ENCODE measurements at places on chromosomes 12 and 14.
A peak's percentile ranks its signal among the peaks of the same experiment; 100 is the strongest.

DNA sequence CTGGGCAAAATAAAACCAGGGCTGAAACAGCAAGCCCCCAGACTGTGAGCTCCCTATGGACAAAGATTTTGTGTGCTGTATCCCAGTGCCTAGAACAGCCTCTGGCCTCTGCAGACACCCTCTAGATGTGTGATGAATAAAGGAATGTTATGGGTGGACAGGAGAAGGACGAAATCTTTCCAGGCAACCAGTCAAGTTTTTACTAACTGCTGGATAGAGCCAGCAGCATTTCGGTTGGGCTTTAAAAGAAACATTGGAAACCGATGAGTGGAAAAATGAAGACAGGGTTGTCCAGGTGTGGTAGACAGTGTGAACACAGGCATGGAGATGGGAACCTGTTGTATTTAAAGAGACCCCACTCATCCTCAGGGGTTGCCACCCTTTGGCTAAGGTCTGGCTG, 4.0 kb downstream of the CHGA start:
- no peak for DNase-seq

DNA sequence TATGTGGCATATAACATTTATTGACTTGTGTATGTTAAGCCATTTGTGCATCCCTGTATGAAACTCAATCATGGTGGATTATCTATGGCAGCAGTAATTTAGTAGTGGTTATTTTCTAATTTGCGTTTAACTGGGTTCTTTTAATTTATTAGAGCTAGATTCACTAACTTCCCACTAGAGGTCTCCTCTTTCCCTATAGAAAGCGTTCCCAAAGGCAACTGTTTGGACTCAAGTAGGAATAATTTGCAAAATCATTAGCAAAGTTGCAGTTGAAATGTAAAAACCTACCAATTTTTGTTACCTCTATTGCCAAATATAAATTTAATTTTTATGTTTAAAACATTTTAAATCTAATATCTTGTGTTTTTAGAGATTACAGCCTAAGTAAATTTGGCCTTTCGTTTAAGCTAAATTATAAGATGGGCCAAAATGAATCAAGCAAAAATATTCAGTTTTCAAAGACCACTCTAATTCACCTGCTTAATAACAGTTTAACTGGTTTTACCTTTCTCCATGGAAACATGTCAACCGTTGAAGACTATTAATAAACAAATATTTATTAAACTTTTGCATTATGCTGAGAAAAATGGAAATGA, 6.0 kb downstream of the DMAC2L start:
- peak; percentile 30 for DNase-seq

DNA sequence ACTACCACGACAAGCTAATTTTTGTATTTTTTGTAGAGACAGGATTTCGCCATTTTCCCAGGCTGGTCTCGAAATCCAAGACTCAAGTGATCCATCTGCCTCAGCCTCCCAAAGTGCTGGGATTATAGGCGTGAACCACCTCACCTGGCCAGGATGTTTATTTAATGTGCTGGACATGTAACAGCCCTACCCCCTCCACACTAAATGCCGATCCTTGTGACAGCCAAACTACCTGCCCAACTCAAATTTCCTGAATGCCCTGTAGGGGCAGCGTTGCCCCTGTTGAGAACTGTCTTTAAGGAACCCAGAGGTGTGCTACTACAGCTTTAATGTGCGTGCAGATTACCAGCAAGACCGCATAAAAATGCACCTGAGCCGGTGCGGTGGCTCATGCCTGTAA, 48.1 kb downstream of the KCNK13 start:
- no peak for DNase-seq

- no peak for DNase-seq
Measured at GRCh38 chr12:72082986-72083820, 144.6 kb downstream of the TPH2 start.

DNA sequence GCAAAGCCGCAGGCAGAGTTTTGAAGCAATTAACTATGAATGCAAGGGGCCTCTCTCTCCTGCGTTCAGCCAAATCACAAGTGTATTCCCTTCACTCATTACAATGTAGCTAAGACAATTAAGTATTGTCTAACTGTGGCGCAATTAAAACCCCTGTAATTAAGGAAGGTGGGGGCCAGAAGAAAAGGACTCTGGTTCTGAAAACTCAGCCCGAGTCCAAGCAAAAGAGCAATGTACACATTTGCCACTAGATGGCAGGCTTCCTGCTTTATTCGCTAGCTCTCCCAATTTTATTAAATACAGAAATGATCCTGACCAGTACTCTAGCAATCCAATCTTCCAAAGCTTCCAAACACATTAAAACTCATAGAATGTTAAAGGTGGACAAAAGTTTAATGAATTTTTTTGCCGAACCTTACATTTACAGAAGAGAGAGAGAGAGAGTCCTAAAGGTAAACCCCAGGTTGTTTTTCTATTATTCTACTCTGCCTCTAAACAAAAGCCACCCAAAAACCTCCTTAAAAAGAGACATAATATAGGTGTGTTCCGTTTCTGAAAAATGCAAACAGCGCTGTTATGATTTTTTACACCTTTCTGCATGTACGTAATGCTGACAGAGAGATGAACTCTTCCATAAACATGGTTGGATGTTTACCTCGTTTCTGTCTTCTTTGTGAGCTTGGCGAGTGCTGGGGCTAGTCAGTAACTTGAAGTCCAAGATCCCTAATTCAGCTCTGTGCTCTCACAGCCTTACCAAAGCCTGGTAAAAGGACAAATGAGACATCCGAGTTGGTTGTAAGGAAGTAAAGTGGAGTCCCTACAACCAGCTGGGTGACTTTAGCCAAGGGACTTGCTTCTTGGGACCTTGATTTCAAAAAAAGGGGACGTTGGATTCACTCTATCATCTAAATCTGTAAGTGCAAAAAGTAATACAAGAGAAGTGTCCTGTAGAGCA, 50.9 kb upstream of the VASH1 start:
- peak; percentile 48 for DNase-seq

- no peak for DNase-seq
Measured at GRCh38 chr12:85632390-85632789, 203.8 kb downstream of the RASSF9 start.
